Diencephalon (tissue), 1 donor: ENCODE measurements at places on chromosomes 7 and 10. TPM values are rescaled to one million over a fixed set of nuclear protein-coding genes. Genes with fewer than 3 reads are reported as not detected.

PNLIPRP3 gene
- total RNA-seq, result not detected

GNAT3 gene
- not detected for total RNA-seq

LRRC18 gene
- total RNA-seq, result 0.23 TPM

OR2AE1 gene
- not detected for total RNA-seq

HOXA9 gene
- total RNA-seq, result not detected

SPDYE2 gene
- 0.23 TPM for total RNA-seq

VWA2 gene
- 3.2 TPM for total RNA-seq

PRPF18 gene
- 40.1 TPM for total RNA-seq

FEZF1 gene
- 12.2 TPM for total RNA-seq

IMMP2L gene
- total RNA-seq, result 13.8 TPM

RAB19 gene
- not detected for total RNA-seq

LRGUK gene
- 11.8 TPM for total RNA-seq

GPR15LG gene
- not detected for total RNA-seq

LFNG gene
- total RNA-seq, result 32.1 TPM

SFRP5 gene
- total RNA-seq, result 3.2 TPM

ADAM8 gene
- total RNA-seq, result 1.4 TPM

EFCAB10 gene
- total RNA-seq, result 11.8 TPM

NEURL1 gene
- 33.4 TPM for total RNA-seq

IDI2 gene
- not detected for total RNA-seq

VSTM4 gene
- 7.8 TPM for total RNA-seq

SLC26A3 gene
- total RNA-seq, result not detected

CLCN1 gene
- total RNA-seq, result not detected

HECW1 gene
- total RNA-seq, result 48.0 TPM

POLR3A gene
- total RNA-seq, result 39.2 TPM

KLF14 gene
- total RNA-seq, result 0.23 TPM

VPS50 gene
- 98.5 TPM for total RNA-seq

LIPJ gene
- 1.6 TPM for total RNA-seq

TAS2R41 gene
- total RNA-seq, result not detected

PRR15 gene
- not detected for total RNA-seq

PBLD gene
- total RNA-seq, result 10.1 TPM

PHYHIPL gene
- 49.6 TPM for total RNA-seq

ADIRF gene
- total RNA-seq, result 4.8 TPM

EIF5AL1 gene
- total RNA-seq, result 0.23 TPM

TFEC gene
- total RNA-seq, result 2.1 TPM
